ENCODE measurements at places on chromosomes 3 and 15. TPM values are rescaled to one million over a fixed set of nuclear protein-coding genes. Genes with fewer than 3 reads are reported as not detected.

Gene ZNF662
- 2.7 TPM for total RNA-seq

Gene EFCC1
- total RNA-seq, result 1.5 TPM

Gene STXBP5L
- not detected for total RNA-seq

Gene PXYLP1
- total RNA-seq, result 25.6 TPM
